Neural crest cell (in vitro differentiated cells): ENCODE measurements at places on chromosomes 5 and 9.

- no peak for DNase-seq
Measured at GRCh38 chr5:33832404-33833236, 59.2 kb downstream of the ADAMTS12 start.

DNA sequence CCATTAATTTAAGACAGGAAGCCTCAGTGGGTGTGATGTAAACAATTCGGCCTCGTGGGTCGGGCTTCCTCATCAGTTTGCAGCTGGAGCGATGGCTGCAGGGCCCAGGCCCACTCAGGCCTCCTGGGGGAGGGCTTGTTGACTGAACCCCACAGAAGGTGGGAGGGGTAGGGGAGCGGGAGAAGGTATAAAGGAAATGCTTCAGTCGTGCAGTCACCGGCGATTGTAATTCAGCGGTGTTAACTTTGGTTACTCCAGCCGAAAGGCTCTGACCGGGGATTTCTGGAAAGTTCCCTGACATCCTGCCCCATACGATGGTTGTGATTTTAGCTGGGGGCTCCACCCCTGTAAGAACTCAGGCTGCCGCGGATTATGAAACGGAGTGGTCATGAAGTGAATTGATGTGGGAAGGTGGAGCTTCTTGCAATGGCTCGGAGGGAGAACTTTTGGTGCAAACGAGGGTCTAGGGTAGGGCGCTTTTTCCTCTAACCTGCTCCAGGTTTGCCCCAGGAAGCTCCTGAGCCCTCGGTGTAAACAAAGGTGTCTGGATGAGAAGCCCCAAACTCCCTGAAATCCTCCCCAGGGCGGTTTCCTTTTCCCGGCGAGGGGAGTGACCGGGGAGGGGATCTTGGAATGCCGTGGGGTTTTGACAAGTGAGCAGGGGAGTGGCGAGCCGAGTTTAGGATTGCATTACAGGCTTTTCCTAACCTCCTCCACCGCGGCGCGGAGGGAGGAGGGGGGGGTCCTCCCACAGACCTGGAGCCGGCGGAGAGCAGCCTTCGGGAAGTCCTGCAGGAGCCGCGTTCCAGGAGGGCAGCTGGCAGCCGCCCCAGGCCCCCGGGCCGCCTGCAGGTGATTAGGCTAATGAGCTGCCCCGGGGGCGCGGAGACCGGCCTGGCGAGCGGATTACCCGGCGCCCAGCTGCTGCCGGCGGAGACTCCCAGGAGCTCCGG, 215.5 kb downstream of the PDZD2 start:
- DNase-seq = peak; percentile 13

GRCh38 chr9:90967145-90967538, 165.5 kb downstream of the SYK start:
- no peak for DNase-seq

DNA sequence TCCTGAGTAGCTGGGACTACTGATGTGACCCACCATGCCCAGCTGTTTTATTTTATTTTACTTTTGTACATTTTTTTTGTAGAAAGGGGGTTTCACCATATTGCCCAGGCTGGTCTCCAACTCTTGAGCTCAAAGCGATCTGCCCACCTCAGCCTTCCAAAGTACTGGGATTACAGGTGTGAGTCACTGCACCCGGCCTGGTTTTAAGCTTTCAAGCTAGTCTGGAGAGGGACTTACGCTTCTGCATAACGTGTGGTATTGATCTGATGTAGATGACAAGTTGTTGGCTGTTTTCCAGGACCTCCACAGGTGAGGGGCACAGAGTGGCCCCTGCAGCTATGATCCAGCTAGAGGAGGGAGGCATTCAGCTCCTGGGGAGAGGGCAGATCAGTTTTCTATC, 6.8 kb upstream of the CCL21 start:
- DNase-seq = no peak

GRCh38 chr5:75961818-75962217, 121.4 kb upstream of the SV2C start:
- no peak for DNase-seq

DNA sequence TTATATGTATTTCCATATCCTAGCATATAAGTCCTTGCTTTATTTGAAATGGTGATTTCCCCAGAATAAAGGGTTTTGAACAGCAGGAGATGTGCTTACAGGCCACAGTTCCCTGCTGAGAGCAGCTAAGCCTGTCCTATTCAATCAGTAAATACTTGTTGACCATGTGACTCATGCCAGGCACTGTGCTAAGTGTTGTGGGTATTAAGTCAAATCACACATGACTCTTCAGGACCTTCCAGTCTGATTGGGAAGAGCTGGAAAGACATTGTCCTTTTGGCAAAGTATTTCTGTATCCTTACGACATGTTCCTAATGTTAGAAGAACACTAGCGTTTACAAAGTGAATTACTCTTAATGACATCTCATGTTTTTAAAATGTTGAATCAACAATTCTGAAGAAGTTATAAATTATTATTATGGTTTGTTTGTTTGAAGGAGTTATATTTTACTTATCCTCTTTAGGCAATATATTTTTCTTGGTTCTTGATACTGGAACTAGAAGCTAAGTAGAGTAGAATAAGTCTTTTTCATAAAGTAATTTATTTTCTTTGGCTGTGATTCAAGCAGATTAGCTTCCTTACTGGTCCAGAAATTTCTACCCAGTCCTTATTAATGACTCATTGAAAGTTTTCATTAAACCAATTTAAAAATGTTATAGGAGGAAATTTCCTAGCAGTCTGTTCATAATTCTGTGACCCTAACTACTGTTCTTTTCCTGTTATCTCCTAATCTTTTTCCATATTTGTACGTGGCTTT, 82.1 kb downstream of the GAPVD1 start:
- DNase-seq = no peak

GRCh38 chr5:180097926-180098325, 26.4 kb upstream of the RNF130 start:
- no peak for DNase-seq

GRCh38 chr5:112634796-112635195, 102.9 kb upstream of the APC start:
- no peak for DNase-seq

DNA sequence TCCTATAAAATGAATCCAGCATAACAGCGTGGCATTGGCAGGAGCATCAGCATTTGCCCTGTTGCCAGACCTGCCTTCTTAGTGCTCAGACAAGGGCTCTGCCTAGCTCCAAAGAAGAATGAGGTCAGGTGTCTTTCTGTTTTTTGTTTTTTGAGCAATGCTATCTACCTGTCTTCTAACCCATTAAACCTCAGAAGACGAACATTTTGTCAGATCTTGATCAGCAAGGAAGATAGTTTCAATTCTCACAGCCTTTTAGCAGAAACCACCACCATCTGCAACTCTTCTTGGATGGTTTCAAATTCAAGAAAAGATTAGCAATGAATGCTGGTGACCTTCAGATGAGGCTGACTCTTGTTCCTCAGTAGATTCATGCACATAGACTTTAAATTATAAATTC, 103.5 kb upstream of the IQGAP2 start:
- no peak for DNase-seq

GRCh38 chr5:124453221-124454051, 293.0 kb downstream of the ZNF608 start:
- DNase-seq = no peak

GRCh38 chr5:149062371-149063016, 368 bp downstream of the SH3TC2 start:
- no peak for DNase-seq

GRCh38 chr5:74296685-74297408, 343.7 kb downstream of the ENC1 start:
- no peak for DNase-seq

- no peak for DNase-seq
Measured at GRCh38 chr5:170634256-170634990, 130.6 kb downstream of the KCNIP1 start.

GRCh38 chr9:113873926-113874325, 2.2 kb upstream of the ZNF618 start:
- no peak for DNase-seq

DNA sequence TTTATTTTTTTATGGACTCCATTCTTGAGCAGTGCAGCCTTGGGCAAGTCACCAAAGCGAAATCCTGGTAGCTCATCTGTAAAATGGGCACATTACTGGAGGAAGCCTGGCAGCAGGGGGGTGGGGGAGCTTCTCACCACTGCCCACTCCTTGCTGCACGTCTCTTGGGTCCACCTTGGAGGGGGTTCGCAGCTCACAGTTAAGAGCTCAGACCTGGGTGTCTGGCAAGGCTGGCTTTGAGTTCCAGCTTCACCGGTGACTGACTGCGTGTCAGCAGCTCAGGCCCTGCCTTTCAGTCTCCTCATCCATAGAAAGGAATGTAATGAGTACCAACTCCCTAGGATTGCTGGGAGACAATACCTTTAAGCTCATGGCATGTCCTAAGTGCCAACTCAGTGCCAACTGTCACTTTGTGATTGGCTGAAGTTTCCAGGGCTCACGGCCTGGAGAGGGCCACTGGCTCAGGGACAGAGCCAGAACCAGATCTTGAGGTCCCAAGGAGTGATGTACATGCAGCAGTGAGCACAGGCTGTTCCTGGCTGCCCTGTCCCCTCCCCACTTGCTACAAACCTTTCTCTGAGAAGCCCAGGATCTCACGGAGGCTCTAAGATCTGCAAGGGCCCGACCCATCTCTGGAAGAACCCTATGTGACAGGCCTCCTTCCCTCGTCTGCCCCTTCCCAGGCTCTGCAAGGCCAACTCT, 72.9 kb downstream of the C9orf50 start:
- DNase-seq = no peak

DNA sequence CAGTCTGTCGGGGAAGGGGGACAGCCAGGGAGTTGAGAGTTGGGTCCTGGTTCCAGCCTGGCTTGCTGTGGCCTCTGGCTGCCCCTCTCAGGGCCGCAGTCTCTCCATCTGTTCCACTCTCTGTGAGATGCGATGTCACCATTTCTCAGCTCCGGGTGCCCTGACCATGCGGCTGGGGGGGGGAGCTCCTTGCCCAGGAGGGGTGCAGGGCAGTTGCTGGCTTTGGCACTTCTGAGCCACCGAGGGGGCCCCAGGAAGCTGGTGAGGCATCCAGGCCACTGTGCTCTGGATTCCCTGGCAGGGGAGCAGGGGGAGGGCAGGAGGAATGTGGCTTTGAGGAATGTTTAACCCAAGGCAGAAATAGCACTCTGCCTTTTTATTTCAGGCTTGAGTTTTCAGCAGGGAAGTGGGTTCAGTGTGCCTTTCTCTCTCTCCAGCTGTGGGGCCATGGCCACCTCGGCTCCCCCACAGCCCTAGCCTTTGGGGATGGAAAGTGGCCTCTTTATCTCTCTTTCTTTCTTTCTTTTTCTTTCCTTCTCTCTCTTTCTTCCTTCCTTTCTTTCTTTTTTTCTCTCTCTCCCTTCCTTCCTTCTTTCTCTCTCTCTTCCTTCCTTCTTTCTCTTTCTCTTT, 11.0 kb downstream of the NCS1 start:
- no peak for DNase-seq

- DNase-seq = no peak
Measured at GRCh38 chr5:53782620-53783019, 222.2 kb downstream of the NDUFS4 start.

GRCh38 chr5:50886657-50887345, 220.4 kb downstream of the PARP8 start:
- DNase-seq = no peak

DNA sequence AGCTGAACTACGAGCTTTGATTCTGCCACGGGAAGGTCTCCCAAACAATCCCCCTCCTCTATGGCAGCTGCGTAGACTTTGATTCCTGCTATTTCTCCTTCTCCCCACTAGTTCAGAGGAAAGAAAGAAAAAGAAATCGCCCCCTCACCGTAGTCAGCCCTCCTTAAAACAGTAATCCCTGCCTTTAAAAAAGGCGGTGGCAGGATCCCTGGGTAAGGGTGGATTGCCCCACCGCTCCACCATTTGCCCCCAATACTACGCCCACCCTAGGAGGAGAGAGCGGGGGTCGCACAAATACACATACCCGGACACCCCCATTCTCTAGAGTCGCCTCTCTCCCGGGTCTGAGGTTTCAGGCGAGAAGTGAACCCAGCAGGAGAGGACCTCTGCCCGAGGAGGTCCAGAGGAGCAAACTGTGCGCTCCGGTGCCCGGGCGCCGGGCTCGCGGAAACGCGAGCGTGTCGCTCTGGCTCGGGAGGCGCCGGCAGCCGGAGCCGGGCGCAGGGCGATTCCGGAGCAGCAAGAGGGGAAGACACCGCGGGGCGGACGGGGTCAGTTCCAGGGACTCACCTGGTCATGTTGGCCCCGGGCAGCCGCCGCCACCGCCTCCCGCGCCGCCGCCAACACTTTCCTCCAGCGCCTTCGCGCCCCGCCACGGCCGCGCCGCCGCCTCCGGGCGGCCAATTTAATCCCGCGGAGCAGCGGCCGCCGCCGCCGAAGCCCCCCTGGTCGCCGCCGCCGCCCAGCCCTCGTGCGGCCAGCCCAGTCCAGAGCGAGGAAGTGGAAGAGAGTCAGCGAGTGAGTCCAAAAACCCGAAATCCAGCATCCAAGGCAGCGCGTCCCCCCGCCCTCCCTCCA, 1057.7 kb upstream of the DMAC1 start:
- no peak for DNase-seq

DNA sequence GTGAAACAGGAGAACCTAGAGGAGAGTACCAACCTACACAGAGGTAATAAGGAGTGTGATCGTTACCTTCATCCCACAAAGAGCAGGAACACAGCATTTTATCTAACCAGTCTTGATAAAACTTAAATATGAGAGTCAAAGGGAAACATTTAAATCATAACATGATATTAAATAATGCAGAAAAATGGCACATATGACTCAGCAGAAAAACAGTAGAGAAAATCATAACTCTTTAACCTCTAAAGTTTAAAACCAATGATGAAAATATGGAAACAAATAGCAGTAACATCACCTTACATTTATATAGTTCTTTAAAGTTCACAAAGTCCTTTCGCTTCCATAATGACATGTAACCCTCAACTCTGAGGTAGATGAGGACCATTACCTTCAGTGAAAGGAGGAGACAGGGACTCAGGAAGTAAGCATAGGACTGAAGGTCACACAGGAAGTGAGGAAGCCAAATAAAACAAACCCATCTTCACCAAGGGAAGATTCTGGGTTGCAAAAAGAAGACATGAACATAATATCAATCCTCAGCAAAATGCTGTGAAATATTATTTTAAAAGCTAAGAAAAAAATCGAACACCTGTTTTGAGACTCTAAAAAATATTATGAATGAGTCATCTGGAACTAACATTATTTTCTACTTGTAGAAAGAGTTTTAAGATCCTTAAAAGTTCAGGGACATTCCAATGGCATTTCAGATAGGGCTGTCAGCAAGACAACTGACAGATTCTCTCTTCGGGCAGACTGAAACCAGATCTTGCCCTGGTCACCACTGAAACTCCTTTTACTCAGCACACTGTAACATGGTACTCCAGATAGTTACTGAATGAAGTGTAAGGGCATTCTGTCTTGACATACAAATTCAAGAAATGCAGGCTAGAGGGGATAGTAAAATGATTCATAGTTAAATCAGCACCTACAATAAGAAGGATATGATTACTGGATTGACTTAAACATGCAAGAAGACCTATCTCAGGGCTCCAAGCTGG, 148.5 kb downstream of the EPB41L4A start:
- no peak for DNase-seq

GRCh38 chr5:178314961-178315820, 82.6 kb upstream of the PHYKPL start:
- DNase-seq = no peak
